ENCODE measurements at places on chromosomes 13 and 19.

- no peak for DNase-seq
Measured at GRCh38 chr13:58476206-58476918, 844.8 kb downstream of the PCDH17 start.

DNA sequence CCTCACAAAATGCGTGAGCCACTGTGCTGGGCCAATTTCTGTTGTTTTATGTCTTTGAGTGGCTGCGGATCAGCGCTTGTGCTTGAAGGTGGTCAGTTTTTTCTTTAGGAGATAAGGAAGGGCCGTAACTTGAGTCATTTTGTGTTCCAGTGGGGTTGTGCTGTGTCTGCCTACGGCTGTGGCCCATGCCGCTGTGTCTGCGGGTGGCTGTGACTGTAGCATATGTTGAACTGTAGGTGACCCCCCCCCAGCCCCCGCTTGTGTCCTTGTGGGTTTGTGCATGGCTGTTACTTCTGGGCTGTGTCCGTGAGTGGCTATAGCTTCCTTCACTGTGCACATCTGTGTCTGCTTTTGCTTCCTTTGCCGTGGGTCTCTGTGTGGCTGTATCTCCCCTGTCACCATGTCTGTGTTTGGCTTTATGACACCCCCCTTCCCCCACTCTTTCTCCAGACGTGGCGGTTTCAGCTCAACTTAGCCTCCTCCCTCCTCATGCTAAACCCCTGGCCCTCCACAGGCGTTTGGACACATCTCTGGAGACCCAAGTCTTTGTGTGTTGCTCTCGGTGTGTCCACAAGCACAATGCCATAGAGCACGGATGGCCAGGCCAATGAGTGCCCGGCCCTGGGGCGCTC, 675 bp downstream of the PPP1R14A start:
- no peak for DNase-seq

- no peak for DNase-seq
Measured at GRCh38 chr19:35740108-35740422, 2.2 kb downstream of the IGFLR1 start.

GRCh38 chr13:111975539-111976473, 91.1 kb upstream of the SOX1 start:
- no peak for DNase-seq
